ENCODE measurements at places on chromosomes 5 and 9.

DNA sequence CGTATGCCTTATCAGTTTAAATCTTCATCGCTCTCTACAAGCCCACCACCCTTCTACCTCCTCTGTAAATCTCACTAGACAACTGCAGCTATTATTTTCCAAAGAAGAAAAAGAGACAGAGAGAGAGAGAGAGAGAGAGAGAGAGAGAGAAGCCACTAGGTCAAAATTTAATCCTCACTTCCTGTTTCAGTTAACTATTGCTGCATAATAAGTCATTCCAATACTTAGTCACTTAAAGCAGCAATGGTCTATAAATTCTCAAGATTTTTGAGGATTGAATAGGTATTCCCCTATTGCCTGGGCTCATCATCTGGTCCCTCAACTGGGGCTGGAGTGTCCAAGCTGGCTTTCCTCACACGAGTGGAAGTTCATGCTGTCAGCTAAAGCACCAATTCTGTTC lies 68.8 kb downstream of the ITGA1 start:
- DNase-seq: no peak

DNA sequence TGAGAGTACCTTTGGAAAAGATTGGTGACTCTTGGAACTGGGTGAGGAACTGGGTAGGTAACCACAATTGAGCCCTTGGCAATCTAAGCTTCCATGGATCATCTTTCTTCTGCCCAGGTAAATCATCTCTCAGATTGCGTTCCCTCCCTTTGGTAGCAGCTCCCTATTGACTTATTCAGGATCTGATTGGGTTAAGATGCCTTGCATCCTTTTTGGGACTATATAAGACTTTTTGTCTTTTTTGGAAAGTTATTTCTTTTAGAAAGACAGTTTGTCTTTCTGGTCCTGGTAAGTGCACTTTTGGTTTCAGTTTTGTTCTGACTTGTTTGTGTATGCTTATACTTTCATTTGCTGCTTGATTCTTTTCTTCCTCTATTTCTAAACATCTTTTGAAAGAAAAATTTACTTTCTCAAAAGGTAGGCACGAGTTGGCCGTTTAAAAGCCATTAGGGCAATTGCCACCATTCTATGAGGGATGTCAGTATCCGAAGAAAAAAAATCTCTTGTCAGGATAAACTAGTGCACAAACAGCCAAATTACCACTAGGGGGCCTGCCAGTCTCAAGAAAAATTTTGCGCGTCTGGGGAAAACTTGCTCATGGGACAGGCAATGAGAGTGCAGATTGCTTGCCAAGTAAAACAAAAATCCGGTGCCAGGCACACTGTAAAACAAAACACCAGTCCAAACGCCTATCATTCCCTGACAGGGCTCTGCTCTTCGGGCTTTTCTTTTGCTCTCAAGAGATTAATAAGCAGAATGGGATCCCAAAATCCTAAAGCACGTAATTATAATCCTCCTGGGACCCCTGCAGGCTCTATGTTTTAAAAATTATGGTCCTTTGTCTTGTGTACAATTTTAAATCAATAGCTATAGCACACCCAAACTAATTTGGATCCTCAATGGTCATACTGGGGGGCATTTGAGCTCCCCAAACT lies 12.8 kb downstream of the OR1J1 start:
- peak; percentile 74 for DNase-seq

- no peak for DNase-seq
These were observed 27.2 kb downstream of the RUSC2 start for GRCh38 chr9:35517131-35517530.

- no peak for DNase-seq
These were observed 13.0 kb upstream of the ABLIM3 start for GRCh38 chr5:149128023-149128875.

- no peak for DNase-seq
These were observed 129.9 kb upstream of the MOCS2 start for GRCh38 chr5:53239301-53239990.

- no peak for DNase-seq
These were observed 541.7 kb downstream of the EFNA5 start for GRCh38 chr5:107129051-107129450.

DNA sequence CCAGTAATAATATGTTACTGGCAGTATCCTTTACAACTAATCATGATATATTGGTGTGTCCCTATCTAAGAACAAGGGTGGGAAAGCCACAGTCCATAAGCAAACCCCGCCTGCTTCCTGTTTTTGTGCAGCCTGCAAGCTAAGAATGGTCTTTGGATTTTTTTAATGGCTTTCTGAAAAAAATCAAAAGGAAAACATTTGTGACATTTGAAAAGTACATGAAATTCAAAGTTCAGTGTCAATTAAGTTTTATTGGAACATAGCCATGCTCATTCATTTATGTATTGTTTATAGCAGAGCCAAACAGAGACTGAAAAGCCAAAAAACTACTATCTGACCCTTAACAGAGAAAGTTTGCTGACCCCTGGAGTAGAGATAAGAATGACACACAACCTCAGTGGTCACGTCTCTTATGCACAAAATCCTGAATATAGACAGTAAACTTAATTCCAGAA lies 12.8 kb upstream of the TMEM245 start:
- no peak for DNase-seq

GRCh38 chr5:8081179-8081578 lies 212.2 kb downstream of the MTRR start:
- DNase-seq: no peak

DNA sequence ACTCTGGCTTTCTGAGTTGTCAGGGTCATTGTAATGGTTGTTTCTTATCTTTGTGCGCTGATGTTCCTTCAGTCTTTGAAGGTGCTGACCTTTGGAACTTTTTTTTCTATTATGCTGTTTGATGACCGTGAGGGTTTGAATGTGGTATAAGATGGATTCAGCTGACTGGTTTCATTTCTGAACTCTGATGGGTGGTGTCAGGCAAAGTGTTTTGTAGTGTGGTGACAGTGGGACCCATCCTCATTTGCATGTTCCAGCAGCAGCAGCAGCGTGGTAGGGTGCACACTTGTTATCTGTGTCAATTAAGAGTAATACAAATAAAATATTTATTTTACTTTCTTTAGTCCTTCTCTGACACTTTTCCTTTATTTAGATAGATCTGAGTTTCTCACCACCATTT lies 227.7 kb upstream of the PRR16 start:
- no peak for DNase-seq

- DNase-seq: peak; percentile 59
These were observed 49.9 kb upstream of the GARNL3 start for GRCh38 chr9:127214421-127215267.

DNA sequence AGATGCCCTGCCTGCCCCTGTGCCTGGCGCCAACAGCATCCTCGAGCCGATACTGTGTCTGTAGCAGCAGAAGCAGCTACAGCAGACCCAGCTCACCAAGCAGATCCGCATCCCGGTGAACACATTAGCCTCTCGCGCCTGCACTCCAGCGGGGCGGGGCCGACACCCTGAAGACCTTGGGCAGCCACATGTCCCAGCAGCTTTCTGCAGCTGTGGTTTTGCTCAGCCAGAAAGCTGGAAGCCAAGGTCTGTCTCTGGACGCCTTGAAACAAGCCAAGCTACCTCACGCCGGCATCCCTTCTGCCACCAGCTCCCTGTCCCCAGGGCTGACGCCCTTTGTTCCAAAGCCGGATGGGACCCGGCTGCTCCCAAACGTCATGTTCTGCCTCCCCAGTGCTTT lies 59.6 kb downstream of the ACTBL2 start:
- DNase-seq: no peak

DNA sequence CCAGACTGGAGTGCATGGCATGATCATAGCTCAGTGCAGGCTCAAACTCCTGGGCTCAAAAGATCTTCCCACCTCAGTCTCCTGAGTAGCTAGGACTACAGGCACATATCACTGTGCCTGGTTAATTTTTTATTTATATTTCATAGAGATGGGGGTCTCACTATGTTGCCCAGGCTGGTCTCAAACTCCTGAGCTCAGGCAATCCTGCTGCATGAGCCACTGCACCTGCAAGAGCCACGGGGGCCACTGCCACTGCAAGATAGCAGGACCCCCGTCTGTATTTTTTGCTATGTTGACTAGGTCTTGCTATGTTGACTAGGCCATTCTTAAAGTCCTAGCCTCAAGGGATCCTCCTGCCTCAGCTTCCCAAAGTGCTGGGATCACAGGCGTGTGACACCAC lies 6.5 kb downstream of the CYSTM1 start:
- DNase-seq: no peak

DNA sequence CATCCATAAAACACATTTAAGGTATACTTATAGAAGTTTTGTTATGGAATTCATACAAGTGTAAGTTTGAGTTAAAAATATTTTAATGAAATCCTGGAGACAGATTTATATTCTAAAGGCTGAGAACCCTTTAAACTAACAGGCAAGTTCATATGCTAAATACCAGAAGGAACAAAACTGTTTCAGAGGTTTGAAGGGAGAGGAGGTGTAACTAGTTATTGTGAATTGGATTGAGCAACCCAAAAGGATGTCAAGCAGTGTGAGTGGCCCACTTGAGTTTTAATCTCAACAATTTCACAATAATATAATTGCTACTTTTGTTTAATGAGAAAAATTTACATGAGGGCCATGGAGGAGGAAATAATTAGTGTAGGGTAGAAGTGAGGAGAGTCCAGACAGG lies 348.5 kb upstream of the ACTBL2 start:
- DNase-seq: no peak

GRCh38 chr5:132193165-132193694 lies 34.4 kb downstream of the P4HA2 start:
- no peak for DNase-seq

DNA sequence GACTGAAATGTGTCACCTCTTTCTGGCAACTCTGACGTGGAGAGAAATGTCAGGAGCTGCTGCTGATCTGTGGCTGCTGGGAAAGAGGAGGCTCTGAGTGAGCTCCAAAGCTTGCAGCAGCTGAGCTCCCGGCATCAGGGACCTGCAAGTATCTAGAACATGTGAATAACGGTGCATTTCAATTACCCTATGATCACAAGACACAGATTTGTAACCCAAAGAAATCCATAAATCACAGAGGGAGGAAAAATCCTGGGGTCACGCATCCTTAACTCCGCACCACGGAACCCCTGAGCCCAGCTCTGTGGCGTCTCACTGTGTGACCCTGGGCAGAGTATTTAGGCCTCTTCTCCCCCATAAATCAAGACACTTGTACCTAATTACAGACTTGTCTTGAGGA lies 139.8 kb downstream of the IRX2 start:
- no peak for DNase-seq

DNA sequence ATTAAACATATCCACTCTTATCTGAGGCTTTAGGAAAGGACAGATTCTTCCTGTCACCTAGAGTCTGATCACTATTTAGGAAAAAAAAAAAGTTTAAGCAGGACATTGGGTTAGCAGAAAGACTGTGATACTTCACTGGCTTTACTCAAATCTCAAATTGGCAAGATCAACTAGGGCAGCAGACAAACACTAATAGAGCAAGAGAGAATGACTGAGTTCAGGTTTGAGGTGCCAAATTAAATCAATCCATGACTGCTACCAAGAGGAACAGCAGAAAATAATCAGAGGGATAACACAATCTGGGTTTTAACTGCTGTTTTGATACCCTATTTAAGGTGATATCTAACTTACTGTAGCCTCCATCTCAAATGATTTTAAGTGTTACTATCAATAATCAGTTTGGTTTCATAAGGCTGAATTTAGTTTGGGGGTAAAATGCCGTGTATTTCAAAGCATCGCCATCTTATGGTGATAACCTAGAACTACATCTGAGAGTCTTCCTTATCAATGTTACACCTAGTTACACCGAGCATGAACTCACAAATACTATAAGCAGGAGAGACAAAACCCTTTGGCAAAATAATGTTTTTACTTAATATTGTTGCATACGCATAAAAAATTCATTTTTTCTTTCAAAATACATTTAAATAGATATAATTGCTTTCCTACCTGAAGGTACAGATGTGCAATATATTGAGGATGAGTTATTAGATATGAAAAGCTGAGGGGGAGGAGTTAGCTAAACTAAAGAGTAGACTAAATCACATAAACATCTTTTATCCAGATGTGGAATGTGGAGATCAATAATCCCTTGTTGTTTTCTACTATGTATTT lies 286.4 kb upstream of the CDH12 start:
- DNase-seq: no peak

- no peak for DNase-seq
These were observed 42.9 kb upstream of the STRBP start for GRCh38 chr9:123311250-123311752.

GRCh38 chr5:68066277-68066955 lies 149.1 kb upstream of the PIK3R1 start:
- DNase-seq: no peak

GRCh38 chr5:139543423-139543991 lies 17.6 kb upstream of the UBE2D2 start:
- DNase-seq: peak; percentile 52

- DNase-seq: no peak
These were observed 56.4 kb upstream of the DAPK1 start for GRCh38 chr9:87441251-87441650.

GRCh38 chr5:36162810-36163486 lies 11.0 kb downstream of the SKP2 start:
- DNase-seq: no peak

- DNase-seq: no peak
These were observed 61.4 kb upstream of the FST start for GRCh38 chr5:53418826-53419658.

- no peak for DNase-seq
These were observed 849 bp downstream of the RORB start for GRCh38 chr9:74497748-74498620.
